ENCODE measurements at places on chromosomes 1 and 21.

DNA sequence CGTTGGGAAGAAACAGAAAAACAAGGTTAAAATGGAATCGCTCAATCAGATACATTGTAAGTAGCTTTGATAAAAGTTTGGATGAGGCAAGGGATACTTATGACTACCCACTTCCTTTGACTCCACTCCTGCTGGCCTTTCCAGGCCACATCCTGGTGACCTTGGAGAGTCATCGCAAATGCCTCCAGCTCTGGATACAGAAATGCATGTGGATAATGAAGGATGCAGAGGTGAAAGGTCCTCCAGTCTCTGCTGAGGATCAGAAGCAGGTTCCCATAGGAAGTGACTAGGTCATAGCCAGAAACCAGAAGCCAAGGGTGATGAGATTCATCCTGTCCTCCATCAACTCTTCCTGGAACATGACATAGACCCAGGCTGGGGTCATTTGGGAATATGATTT, 6.2 kb upstream of the CAMK1G start:
- DNase-seq, result no peak
- no peaks in the 10 kb centered on the region for H3K4me1 ChIP-seq
- no peak overlapping the region for H3K4me3 ChIP-seq

GRCh38 chr1:89608319-89608983, 24.5 kb upstream of the LRRC8C start:
- H3K4me1 ChIP-seq, result no peaks in the 10 kb centered on the region
- H3K4me3 ChIP-seq, result no peak overlapping the region
- no peaks in the 10 kb centered on the region for H3K36me3 ChIP-seq
- no peak for DNase-seq
- H3K27me3 ChIP-seq, result no peaks in the 10 kb centered on the region
- no peak overlapping the region for H3K27ac ChIP-seq

- H3K4me1 ChIP-seq, result no peaks in the 10 kb centered on the region
- no peaks in the 10 kb centered on the region for H3K27me3 ChIP-seq
- H3K36me3 ChIP-seq, result no peaks in the 10 kb centered on the region
- DNase-seq, result no peak
- H3K27ac ChIP-seq, result no peak overlapping the region
Measured at GRCh38 chr21:29711236-29711635, 228.6 kb downstream of the GRIK1 start.

DNA sequence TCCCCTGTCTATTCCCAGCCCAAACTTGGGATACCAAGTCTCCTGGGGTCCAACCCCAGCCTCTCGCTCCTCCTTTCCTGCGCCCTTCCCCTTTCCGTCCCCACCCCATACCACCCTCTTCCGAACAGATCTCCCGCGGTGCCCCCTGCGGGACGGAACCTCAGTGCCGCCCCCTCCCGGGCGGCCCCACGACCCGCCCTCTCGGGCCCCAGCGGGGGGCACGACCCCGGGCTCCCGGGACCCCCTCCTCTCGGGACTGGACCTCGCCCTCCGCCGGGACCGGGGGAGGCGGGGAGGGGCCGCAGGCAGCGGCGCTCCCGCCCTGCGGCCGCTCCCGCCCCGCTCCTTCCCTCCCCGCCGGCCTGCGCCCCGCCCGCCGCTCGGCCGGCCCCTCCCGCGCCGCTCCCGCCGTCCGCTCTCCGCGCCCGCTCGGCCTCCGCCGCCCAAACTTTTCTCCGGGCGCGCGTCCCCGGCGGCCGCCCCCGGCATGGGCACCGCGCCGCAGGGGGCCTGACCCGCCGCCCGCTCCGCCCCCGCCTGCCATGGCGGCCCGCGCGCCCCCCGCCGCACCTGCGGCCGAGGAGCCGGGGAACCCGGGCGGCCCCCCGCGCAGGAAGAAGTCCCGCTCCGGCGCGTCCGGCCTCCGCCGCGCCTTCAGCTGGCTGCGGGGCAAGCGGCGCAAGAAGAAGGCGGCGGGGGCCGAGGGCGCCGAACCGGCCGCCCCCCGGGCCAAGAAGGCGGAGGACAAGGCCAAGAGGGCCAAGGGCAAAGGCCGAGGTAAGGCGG, 39.0 kb upstream of the SYNC start:
- H3K27ac ChIP-seq, result no peak overlapping the region
- peaks cover 3% of the 10 kb centered on the region for H3K4me1 ChIP-seq
- H3K36me3 ChIP-seq, result no peaks in the 10 kb centered on the region
- peak overlapping the region; percentile 77 for H3K4me3 ChIP-seq
- DNase-seq, result peak; percentile 9

DNA sequence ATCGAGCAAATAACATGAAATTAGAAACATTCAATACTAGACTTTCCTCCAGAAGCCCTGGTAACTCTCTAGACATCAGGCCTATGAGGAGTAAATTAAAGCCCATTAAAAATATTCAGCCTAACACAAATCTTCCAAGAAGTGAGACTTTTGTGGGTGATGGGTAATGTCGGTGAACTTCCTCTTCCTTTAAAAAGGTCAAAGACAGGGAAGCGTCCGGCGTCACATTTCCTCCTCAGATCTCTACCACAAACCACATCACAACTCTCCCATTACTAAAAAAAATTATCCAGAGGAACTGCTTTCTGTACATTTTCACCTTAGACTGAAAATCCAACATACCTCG, 1.4 kb downstream of the EIF4G3 start:
- peaks cover 20% of the 10 kb centered on the region for H3K27me3 ChIP-seq
- DNase-seq, result peak; percentile 30
- no peaks in the 10 kb centered on the region for H3K36me3 ChIP-seq
- H3K27ac ChIP-seq, result no peak overlapping the region

- H3K27ac ChIP-seq, result no peak overlapping the region
- H3K36me3 ChIP-seq, result no peaks in the 10 kb centered on the region
- no peak for DNase-seq
Measured at GRCh38 chr1:208349694-208350330, 105.6 kb upstream of the PLXNA2 start.

GRCh38 chr1:91799863-91800262, 86.1 kb downstream of the TGFBR3 start:
- DNase-seq, result no peak
- no peak overlapping the region for H3K27ac ChIP-seq
- no peaks in the 10 kb centered on the region for H3K36me3 ChIP-seq
- H3K27me3 ChIP-seq, result no peaks in the 10 kb centered on the region

DNA sequence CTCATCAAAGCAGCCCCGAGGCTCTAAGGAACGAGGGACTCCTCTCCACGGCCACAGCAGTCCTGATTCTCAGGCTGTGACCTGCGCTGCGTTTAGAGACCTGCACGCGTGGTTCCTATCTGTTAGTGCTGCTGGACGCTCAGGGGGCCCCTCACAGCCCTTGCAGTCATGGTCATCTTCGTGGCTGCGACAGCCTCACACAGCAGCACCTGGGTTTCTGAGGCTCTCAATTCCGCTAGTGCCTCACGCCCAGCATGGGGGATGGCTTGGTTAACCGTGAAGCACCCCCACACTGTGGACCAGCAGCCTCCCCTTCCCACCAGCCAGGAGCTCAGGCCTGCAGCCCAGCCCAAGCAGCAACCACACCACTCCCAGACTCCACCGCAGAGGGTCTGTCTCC, 7.8 kb downstream of the MORN1 start:
- no peaks in the 10 kb centered on the region for H3K4me1 ChIP-seq
- DNase-seq, result no peak
- H3K4me3 ChIP-seq, result no peak overlapping the region
- H3K36me3 ChIP-seq, result no peaks in the 10 kb centered on the region
- no peak overlapping the region for H3K27ac ChIP-seq

GRCh38 chr1:166164646-166164994, 2.2 kb downstream of the FAM78B start:
- H3K4me1 ChIP-seq, result peaks cover 5% of the 10 kb centered on the region
- DNase-seq, result no peak
- no peaks in the 10 kb centered on the region for H3K36me3 ChIP-seq
- 0 out of 2 replicates have a peak overlapping the region, but pooled peaks have one; percentile 9 for H3K4me3 ChIP-seq

DNA sequence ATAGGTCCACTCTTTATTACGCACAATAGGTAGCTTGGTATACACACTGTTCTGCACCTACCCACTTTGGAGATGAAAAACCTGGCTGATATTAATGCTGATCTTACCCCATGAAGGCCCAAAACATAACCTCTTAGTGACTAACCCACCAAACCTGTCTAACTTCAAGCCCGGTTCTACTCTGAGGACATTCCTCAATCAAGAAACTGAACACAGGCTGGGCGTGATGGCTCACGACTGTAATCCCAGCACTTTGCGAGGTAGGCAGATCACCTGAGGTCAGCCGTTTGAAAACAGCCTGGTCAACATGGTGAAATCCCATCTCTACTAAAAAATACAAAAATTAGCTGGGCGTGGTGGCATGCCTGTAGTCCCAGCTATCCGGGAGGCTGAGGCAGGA, 50.5 kb downstream of the EYA3 start:
- H3K27me3 ChIP-seq, result no peaks in the 10 kb centered on the region
- no peak for DNase-seq
- H3K4me1 ChIP-seq, result peaks cover 32% of the 10 kb centered on the region

DNA sequence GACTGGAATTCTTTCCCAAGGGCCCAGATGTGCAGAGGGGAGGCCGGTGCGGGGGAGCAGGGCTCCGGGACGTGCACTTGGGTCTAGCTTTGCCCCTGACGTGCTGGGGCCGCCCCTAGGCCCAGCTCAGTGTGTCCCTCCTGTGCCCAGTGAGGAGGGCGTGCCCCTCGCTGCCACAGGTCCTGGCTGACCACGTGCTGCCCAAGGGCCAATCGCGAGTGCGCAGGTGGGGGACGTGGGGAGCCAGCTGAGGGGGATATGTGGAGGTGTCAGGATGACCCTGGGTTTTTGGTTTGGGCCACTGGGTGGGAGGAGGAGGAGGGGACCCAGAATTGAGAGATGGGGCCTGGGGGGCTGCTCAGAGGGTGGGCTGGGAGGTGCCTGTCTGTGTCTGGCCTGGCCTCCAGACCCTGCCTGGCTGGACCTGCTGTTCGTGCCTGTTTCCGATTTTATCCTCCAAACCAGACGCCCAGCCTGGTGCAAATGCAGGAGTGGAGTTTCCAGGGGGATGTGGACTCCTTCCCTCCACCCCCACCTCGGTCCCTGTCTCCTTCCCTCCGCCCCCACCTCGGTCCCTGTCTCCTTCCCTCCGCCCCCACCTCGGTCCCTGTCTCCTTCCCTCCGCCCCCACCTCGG, 6.1 kb upstream of the RNF223 start:
- H3K36me3 ChIP-seq, result no peaks in the 10 kb centered on the region
- H3K27ac ChIP-seq, result no peak overlapping the region
- no peak overlapping the region for H3K4me3 ChIP-seq
- H3K4me1 ChIP-seq, result no peaks in the 10 kb centered on the region
- H3K27me3 ChIP-seq, result peaks cover 20% of the 10 kb centered on the region

GRCh38 chr1:232622378-232622777, 7.6 kb downstream of the SIPA1L2 start:
- H3K4me1 ChIP-seq, result peaks cover 15% of the 10 kb centered on the region
- no peaks in the 10 kb centered on the region for H3K36me3 ChIP-seq
- H3K27me3 ChIP-seq, result no peaks in the 10 kb centered on the region
- H3K27ac ChIP-seq, result no peak overlapping the region

DNA sequence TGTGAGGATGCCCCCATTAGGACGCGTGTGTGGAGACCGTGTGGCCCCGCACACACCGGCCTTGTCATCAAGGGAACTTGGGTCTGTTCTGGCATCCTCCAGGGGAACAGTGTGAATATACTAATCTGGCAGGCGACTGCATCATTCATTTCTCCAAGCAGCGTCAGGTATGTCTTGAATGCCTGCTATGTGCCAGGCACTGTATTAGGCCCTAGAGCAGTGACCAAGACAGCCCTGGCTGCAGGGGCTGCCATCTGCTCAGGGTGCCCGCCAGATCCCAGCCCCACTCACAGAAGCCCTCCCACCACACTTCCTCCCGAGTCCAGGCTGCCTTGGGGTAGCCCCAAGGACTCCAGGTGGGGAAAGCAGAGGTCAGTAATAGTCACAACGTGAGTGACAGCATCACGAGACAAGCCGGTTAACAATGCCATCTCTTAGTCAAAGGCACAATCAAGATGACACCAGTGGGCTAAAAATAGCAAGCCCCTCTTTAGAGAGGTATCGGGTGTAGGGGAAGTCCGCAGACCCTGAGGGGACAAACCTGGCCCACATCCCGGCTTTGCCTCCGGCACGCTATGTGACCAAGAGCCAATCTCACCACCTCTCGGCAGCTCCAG, 7.5 kb upstream of the LAPTM5 start:
- H3K36me3 ChIP-seq, result no peaks in the 10 kb centered on the region
- H3K27ac ChIP-seq, result no peak overlapping the region
- H3K27me3 ChIP-seq, result no peaks in the 10 kb centered on the region
- no peak for DNase-seq
- peaks cover 31% of the 10 kb centered on the region for H3K4me1 ChIP-seq

- no peak overlapping the region for H3K4me3 ChIP-seq
- DNase-seq, result peak; percentile 77
- no peak overlapping the region for H3K27ac ChIP-seq
- H3K36me3 ChIP-seq, result no peaks in the 10 kb centered on the region
Measured at GRCh38 chr21:39441502-39442475, 3.8 kb downstream of the LCA5L start.

DNA sequence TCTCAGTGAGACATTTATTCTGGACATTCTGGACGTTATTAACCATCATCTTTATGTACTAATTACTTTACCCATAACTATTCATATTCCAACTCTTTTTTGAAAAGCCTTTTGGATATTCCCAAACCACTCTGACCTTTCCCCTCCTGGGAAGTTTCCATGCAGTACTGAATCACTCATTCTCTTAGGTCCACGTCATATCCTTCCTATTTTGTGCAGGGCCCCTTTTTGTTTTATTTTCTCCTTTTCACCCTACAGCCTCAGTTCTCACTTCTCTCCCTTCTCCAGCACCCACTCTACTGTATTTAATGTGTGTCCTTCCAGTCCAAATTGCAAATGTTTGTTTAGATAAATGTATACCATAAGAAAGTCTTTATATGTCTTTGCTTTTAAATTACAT, 16.4 kb upstream of the ATP1A1 start:
- H3K27ac ChIP-seq, result no peak overlapping the region
- no peaks in the 10 kb centered on the region for H3K36me3 ChIP-seq
- no peak overlapping the region for H3K4me3 ChIP-seq
- H3K27me3 ChIP-seq, result no peaks in the 10 kb centered on the region

- peak within 1 kb of the TSS; percentile 82 for H3K4me3 ChIP-seq
- DNase-seq, result peak; percentile 73
Measured at GRCh38 chr1:15584489-15585363, at the start of gene AGMAT. AGMAT (minus strand) TSS chr1:15585051; CDS start chr1:15584967, 84 bp downstream.

DNA sequence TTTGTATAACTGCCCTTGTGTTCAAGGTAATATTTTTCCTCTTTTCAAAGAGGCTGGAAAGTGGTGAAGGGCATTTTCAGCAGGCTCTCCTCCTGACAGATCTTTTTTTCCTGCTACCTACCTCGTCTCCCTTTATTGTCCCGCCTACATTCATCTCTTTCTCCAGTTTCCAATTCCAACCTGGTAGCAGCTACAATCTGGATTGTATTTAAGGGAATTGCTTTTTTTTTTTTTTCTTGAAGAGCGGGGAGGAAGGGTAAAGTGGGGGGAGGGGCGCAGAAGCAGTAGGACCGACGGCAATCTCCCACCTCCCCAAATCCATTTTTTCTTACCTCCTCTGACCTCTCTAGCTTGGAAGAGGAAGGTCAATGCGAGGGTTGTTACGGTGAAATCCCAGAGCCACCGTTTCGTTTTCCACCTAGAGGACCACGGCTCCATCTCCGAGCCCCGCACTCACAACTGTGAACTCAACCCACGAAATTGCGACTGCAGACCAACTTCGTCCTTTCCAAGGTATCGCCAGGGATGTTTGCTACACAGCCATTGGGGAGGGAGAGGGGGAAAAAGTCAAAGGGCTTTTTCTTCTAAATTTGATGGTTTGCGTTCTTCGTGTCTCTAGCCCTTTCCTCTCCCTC, 464 bp downstream of the COL11A1 start:
- no peaks in the 10 kb centered on the region for H3K4me1 ChIP-seq
- H3K4me3 ChIP-seq, result no peak overlapping the region
